ENCODE measurements at places on chromosomes 4 and X.

GRCh38 chr4:121073672-121074381, 1.5 kb upstream of the NDNF start:
- no peak for DNase-seq

- no peak for DNase-seq
These were observed 72.2 kb downstream of the BLTP1 start for GRCh38 chr4:122224348-122224747.

- peak; percentile 55 for DNase-seq
These were observed at the start of gene PLXNA3 for GRCh38 chrX:154458116-154458953. PLXNA3 (plus strand) TSS chrX:154458281; CDS start chrX:154460184, 1,903 bp downstream.

DNA sequence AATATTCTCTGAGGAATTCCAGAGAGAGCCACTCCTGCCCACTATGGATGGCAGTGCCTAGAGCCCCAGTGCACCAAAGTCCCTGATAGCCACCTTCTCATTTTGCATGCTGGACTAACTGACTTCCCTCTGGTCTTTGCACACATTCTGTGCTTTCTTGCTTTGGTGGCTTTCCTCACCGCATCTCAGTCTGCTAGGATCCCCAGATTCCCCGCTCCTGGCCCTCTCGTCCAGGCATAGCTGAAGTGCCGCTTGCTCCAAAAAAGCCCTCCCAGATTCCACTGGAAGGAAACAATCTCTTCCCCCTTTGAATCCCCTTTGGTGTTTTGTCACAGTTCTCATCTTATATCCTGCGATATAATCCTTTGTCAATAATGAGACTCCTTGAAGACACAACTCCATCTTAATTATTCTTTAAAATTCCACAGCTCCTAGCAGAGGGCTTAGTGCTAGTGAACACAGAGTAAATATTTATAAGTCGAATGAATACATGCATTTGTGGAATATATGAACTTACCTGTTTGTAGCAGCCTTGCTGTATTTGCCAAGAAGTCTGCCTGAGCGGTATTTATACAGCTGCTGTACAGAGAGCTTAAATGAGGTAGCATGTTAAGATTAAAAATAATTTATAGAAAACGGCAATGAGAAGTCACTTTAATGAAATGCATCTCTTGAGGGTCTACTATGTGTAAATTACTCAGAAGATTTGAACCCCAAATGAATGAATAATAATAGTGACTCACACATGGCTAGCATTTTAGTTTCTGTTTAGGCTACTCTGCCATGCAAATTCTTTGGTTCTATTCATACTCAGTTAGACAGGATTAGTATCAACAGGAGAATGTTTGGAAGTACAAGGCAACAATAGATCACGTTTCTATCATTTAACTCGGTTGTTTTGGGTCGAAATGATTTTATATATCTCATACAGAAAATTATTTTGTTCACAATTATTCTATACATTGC, 421.9 kb upstream of the TENM3 start:
- no peak for DNase-seq

- DNase-seq = no peak
These were observed 383.4 kb upstream of the FGF13 start for GRCh38 chrX:139094671-139095592.

DNA sequence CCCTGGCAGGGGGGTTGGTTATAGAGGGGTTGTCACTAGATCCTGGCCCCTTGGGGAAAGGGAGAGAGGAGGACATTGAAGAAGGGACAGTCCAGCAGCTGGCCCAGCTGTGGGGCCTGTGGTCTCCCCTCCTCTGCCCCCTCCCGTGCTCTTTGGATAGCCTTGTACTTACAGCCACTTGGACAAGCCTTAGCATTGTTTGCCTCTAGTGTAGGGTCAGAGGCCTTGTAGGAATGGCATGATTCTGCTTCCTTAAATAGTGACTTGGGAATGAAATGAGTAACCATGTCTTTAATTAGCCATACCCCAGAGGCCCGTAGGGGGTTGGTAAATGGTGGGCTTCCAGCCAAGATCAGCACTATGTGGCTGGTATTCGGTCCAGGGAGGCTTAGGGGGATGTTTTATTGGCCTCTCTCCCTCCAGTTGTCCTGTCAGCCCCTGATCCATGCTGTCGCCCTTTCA, 230.6 kb downstream of the PTTG2 start:
- peak; percentile 35 for DNase-seq

DNA sequence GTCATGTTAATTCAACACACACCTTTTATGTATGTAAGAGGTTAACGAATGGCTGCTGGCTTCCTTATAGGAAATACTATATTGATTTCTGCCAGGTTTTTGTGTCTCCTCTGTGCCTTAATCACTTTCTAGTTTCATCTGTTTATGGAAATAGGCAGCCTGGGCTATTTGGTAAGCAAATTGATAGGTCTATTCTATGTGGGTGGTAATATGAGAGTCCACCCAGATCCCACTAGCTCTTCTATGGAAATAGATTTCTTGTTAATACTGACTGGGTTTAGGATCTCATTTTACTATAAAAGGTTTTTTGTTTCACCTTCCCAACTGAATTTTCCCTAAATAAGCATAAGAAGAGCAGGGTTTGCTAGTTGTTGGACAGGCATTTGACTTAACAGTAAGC, 4.1 kb downstream of the BMX start:
- DNase-seq = no peak

- DNase-seq = no peak
These were observed 127.4 kb downstream of the CPE start for GRCh38 chr4:165505958-165506837.

GRCh38 chrX:119617517-119618164, 11.4 kb upstream of the NKRF start:
- no peak for DNase-seq

GRCh38 chrX:49951524-49952193, 29.3 kb downstream of the CLCN5 start:
- DNase-seq = no peak

- DNase-seq = no peak
These were observed 53.9 kb upstream of the HEPH start for GRCh38 chrX:66110112-66110511.

DNA sequence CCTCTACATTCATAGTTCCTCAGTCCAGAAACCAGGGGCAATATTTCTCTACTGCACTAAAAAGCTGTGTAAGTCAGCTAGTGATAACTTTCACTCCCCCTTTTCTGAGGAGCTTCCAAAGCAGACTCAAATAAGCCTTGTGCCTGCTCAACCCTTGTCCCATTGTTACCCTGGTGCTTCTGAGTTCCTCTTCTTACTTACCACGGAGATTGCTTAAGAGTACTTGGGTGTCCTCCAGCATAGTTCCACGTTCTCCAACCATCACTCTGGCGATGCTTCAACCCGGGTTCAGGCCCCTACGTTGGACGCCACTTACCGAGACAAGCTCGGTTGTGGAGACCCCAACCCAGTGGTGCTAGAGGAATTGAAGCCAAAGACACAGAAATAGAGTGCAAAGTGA, 71.6 kb downstream of the ADAM29 start:
- DNase-seq = no peak

DNA sequence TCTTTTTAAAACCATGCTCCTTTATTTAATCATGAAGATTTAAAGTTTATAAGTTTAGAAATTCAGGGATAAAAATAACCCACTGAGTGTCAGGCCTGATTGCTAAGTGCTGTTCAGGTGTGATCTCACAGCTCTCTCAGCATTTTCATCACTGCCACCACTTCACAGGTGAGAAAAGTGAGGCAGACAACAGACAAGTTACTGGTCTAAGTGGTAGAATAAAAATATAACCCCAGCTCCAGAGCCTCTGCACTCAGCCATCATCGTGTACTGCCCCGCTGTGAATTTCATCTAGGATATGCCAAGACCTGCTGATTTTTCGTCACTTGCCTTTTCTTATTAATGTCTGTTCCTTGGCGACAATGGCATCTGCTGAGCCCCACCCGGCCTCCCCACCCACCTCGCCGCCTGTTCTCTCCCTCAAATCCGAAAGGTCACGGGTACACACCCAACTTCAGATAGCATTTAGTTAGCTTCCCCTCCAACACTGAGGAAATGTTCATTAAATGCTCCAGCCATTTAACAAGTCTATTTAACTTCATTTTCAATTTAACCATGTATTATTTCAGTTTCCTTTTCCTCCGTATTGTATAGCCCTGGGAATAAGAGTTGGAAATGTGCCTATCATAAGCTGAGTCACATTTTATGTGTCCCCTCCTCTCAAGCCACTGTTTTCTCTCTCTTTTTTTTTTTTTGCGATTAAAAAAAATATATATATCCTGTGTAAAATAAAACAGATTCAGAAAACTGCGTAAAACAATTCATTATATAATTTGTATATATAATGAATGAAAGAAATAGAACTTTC, 236.5 kb downstream of the CBR4 start:
- DNase-seq = no peak

GRCh38 chrX:65758505-65758904, 91.1 kb downstream of the MSN start:
- DNase-seq = no peak

DNA sequence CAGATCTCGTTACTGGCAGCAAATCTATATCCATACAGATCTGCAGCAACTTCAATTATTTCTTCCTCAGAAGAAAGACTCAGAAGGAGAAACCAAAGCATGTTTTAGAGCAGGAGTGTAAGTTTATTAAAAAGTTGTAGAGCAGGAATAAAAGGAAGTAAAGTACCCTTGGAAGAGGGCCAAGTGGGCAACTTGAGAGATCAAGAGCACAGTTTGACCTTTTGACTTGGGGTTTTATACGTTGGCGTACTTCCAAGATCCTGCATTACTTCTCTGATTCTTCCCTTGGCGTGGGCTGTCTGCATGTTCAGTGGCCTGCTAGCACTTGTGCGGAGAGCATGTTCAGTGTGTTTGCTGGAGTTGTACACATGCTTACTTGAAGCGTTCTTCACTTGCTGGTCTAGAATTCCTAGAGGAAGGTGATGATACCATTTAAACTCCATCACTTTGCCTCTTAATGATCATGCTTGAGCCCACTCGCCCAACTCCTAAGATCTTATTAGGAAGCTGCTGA, 1114.7 kb upstream of the PABPC4L start:
- DNase-seq = no peak

DNA sequence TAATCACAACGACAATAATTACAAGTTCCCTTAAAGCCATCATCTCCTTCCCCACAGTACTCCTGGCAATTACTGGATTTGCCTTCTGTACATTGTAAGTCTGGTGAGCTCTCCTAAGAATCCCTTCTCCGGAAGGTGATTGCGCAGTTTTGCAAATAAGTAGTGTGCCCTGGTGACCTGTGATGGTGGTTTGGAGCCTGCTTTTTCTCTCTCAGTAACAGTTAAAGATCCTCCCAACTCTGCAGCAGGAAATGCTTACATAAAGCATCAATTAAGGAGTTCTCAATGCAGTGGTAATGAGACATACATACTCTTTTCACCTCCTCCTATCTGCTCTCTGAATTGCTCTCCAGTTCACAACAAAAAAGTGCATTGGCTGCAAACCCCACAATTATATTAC, 159.7 kb downstream of the SH2D1A start:
- DNase-seq = no peak

GRCh38 chrX:136541294-136541693, 9.3 kb downstream of the VGLL1 start:
- no peak for DNase-seq

DNA sequence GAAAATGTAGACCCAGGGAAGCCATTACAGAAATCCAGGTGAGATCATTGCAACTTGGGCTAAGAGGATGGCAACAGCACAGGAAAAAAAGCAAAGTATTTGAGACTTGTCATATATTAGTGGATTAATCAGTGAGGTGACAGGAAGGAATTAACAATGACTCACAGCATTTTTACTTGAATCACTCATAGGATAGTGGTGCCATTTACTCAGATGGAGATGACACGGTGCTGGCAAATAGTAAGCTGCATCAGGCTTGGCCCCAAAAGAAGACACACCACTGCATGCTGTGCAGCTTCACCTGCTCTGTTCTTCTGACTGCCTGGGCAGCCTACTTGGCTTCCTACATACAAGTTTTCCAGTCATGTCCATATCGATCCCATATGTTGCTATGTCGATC, 144.8 kb downstream of the FRYL start:
- no peak for DNase-seq

DNA sequence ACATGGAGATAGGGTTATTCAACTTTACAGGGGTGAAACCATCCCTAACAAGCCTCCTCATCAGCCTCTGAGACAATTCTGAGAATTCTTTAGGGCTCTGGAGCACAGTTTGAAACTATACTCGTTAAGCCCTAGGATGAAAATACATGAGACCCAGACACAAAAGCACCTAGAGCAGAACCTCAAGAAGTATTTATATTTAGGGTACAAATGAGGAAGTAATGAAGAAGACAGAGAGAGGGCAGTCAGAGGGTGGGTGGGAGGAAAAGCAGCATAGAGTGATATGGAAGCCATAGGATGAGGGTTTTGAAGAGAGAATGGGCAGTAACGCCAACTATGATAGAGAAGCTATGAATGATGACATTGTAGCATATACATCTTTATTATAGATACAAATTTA, 250.3 kb downstream of the DCLK2 start:
- no peak for DNase-seq

DNA sequence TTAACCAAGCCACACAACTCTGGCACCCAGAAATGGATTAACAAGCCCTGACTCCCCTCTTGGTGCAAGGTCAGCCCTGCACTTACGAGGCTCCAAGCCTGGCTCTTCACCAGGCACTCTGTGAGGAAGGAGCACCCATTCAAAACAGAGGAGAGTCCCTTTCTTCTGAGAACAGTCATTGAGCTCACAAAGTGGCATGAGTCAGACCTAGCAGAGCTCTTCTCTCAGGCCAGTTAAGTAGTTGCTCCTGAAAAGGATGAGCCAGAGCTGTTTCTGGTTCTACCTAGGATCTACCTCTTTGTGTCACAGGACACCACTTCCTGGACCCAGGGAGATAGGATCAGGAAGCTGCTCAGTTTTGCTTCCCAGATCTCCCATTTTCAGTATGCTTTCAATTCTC, 48.2 kb downstream of the EVC2 start:
- DNase-seq = no peak

- DNase-seq = no peak
These were observed 653.8 kb upstream of the GALNT7 start for GRCh38 chr4:172514801-172515200.

DNA sequence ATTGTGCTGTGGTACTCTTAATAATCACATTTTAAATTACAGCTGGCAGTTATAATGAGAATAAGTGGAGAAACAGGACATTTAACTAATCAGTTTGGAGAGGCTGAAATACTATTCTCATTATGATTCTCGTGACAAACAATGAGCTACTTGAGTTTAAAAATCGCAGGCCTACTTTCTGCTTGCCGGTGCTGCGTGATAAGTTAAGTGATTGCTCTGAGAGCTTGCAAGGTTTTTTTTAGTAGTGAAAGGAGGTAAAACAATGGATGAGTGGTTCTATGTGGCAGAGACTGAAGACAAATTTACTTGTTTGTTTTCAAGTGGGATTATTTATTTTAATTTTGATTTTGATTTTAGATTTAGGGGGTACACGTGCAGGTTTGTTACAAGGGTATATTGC, 114.0 kb downstream of the RAPGEF2 start:
- DNase-seq = no peak

GRCh38 chrX:15820106-15821073, 30.1 kb downstream of the ZRSR2 start:
- DNase-seq = no peak
